AG04449 (cell line): ENCODE measurements at places on chromosomes 3 and 15.

- DNase-seq: no peak
These were observed 305.9 kb upstream of the ARRDC4 start for GRCh38 chr15:97654481-97655076.

- DNase-seq: no peak
These were observed at the start of gene ARMC8 for GRCh38 chr3:138187296-138188012. TSS of gene ARMC8 (plus strand) at chr3:138187301. CDS start at chr3:138187555, 254 bp downstream.

DNA sequence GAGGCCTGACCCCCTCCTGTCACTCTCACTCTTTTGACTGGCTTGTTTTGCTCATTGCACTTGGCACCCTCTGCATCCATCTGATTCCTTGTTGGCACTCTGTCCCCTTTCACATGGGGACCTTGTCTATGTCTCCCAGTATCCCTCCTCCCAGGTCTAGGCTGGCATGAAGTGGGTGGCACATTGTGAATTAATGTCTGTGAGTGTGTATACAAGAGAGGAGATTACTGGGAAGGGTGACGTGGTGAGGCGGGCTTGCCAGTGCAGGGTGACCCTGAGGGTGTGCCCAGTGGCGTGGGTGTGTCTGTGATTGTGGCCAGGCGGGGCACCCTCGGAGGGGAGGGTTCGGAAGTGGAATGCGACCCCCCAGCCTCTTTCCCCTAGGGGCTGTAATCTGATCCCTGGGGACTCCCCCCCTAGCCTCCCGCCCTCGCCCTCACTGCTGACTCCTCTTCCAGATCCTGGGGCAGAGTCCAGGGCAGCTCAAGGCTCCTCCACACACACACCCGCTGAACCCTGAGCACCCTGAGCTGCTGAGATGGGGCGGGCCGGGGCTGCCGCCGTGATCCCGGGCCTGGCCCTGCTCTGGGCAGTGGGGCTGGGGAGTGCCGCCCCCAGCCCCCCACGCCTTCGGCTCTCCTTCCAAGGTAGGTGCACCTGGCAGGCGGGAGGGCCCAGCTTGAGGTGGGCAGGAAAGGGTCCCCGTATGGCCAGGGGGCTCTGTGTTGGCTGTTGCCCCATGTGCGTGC, at the start of gene SEMA3B:
Gene SEMA3B (plus strand): TSS at position 445 of the 749 bp plus-strand sequence. CDS start 94 bp downstream, at position 539.
- DNase-seq: no peak

- no peak for DNase-seq
These were observed 46.9 kb downstream of the PIK3R4 start for GRCh38 chr3:130699765-130700164.

GRCh38 chr3:112012205-112012992, 13.7 kb downstream of the TAGLN3 start:
- DNase-seq: no peak

- DNase-seq: no peak
These were observed 103.9 kb downstream of the RARB start for GRCh38 chr3:25531971-25532370.

- DNase-seq: no peak
These were observed 54.3 kb downstream of the LMCD1 start for GRCh38 chr3:8555725-8556472.

- DNase-seq: no peak
These were observed 357.5 kb downstream of the FOXP1 start for GRCh38 chr3:71225951-71226564.

GRCh38 chr3:112136959-112137693, 4.1 kb upstream of the GCSAM start:
- no peak for DNase-seq

- no peak for DNase-seq
These were observed 73.2 kb upstream of the SLC4A7 start for GRCh38 chr3:27557411-27557810.

DNA sequence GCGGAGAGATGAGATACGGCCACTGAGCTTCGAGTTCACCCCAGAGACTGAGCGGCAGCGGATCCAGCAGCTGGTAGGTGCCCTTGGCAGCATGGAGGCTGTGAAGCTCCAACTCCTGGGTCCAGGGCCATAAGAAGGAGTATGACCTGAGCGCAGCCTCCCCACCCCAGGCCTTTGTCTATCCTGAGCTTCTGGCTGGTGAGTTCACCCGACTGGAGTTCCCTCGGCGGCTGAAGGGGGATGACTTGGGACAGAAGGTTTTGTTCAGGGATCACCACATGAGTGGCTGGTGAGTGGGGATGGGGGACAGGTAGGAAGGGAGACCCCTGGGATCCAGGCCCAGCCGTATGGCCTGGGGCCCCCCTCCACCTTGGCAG, 2.6 kb downstream of the PPM1M start:
- no peak for DNase-seq
